ENCODE measurements at places on chromosomes 11 and 22.

- no peak for DNase-seq
These were observed 19.7 kb upstream of the SLC5A1 start for GRCh38 chr22:32023251-32023827.

GRCh38 chr11:75862437-75862836 lies 47.4 kb downstream of the UVRAG start:
- DNase-seq: no peak

- no peak for DNase-seq
These were observed 97.5 kb upstream of the PRR5 start for GRCh38 chr22:44604455-44604854.

DNA sequence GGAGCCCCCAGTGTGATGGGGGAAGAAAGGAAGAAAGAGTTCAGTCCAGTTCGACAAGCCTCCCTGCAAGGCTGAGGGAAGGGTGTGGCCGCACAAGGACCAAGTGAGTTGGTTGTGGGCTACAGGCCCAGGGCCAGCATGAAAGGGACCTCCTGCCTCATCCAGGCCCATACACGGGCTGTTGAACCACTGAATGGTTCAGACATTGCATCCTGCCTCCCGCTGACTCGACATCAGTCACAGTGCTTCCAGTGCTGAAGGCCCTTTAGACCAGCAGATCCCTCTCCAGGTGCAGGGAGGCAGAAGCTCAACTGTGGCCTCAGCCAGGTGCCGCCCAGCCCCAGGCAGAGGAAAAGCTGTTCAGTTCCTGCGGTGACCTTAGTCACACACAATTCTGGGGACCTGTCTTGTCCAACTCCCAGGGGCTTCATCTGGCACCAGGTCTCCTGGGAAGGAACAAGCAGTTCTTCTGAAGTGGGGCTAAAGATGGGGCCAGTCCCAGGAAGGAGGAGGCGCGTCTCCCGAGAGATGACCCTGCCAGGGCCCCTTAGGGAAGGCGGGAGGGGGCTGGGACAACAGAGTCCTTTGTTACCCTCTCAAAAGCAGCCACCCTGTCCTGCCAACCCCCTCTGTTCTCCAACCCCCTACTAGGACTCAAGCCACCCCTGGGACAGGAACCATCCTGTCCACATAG lies 6.6 kb downstream of the ARRB1 start:
- DNase-seq: no peak

DNA sequence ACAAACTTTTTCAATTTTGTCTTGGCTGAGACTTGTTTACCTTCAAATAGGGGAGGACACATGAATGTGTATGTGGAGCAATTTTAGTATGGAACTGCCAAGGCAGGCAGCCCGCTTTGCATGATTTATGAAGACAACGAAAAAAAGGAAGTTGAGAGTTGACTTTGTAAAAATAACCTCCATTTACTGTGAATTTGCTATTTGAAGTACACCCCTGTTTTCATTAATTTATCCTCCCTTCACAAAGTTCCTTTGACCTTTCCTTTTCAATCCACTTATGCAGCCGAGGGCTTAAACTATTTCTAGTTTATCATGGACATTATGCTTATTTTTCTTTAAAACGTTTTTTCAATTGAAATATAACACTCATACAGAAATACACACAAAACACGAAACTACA lies 369.6 kb upstream of the CADM1 start:
- no peak for DNase-seq

- no peak for DNase-seq
These were observed 15.3 kb upstream of the IL17REL start for GRCh38 chr22:50027639-50028537.

- no peak for DNase-seq
These were observed 39.0 kb downstream of the CSNK2A3 start for GRCh38 chr11:11313902-11314692.

DNA sequence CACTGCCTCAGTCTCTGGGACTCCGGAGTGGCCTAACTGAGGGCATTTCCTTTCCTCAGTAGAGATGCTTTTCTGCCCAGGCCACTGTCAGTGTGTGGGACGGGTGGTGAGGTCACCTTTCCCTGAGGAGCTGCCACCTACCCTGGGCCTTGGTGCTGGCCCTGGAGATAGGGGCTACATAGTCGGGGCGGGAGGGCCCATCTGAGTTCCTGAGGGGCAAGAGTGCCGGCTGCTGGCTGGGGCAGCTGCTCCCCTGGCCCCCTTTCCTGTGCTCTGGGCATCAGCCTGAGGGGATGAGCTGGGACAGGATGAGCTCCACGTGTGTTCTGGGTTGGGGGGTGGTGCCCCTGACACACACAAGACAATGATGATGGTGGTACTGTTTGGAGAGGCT lies 5.4 kb downstream of the KCNC1 start:
- no peak for DNase-seq

GRCh38 chr11:72932132-72932570 lies 117.9 kb downstream of the ATG16L2 start:
- no peak for DNase-seq

GRCh38 chr11:40391679-40392078 lies 1067.8 kb downstream of the LRRC4C start:
- DNase-seq: no peak

DNA sequence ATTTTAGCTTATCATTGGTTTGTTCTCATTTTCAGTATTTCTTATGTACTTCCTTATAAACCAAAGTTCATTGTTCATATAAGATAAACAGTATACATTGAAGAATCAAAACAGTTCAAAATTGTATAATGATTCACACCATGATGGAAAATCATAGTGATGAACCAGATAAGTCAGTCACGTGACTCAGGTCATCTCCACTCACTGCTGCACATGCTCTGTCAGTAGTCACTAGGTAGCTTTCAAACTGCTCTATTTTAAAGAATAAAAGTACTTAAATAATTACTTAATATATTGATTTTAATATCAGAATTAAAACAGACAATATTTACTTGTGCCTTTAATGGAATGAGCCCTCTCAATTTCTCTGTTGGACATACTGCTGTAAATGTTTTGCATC lies 37.5 kb downstream of the PDHX start:
- no peak for DNase-seq

DNA sequence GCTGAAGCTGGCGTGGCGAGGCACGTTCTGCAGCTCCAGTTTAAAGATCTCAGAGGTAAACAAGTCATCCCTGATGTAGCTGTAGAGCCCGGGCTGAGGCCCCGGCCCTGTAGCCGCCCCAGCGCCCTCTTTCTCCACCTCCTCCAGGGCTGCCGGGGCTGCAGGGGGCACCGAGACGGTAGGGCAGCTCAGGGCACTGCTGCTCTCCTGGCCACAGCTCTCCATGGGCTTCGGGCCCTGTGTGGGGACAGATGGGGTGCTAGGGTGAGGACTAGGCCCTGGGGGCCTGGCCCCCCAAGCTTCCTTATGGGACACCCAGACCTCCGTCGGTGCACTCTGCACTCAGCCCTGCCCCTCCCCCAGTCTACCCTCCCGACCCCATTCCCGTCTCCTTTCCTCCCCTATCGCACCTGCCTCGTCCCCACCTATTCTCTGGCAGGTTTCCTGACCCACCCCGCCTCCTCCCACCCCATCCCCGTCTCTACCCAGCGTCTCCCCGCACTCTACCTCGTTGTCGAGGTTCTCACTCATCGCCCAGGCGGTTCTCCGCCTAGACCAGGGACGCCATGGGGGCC lies 559 bp downstream of the RANBP1 start:
- DNase-seq: no peak

DNA sequence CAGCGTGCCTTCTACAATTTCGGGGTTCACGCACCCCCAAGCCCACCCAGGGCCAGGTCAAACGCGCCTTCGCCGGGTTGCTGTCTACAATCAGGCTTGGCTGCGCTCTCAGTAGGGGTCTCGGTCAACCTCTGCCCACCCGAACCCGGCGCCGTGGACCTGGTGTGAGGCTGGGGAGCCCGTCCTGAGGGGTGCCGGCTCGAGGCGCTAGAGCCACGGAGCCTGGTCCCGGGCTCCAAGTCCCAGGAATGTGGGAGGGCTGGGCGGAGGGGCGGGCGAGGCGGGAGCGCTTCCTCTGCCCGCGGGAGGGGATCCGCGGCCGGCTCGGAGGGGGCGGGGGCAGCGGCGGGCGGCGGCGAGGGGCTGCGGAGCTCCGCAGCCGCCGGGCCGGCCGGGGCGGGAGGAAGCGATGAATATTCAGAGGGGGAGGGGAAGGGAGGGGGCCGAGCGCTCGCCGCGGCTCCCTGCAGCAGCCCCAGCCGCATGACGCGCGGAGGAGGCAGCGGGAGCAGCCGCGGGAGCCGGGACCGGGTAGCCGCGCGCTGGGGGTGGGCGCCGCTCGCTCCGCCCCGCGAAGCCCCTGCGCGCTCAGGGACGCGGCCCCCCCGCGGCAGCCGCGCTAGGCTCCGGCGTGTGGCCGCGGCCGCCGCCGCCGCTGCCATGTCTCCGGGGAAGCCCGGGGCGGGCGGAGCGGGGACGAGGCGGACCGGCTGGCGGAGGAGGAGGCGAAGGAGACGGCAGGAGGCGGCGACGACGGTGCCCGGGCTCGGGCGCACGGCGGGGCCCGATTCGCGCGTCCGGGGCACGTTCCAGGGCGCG lies at the start of gene PTPRJ:
Gene PTPRJ, plus strand, starts transcription at position 472 of the 819 bp plus-strand sequence. CDS start 354 bp downstream, outside the sequence.
- DNase-seq: peak; percentile 76

DNA sequence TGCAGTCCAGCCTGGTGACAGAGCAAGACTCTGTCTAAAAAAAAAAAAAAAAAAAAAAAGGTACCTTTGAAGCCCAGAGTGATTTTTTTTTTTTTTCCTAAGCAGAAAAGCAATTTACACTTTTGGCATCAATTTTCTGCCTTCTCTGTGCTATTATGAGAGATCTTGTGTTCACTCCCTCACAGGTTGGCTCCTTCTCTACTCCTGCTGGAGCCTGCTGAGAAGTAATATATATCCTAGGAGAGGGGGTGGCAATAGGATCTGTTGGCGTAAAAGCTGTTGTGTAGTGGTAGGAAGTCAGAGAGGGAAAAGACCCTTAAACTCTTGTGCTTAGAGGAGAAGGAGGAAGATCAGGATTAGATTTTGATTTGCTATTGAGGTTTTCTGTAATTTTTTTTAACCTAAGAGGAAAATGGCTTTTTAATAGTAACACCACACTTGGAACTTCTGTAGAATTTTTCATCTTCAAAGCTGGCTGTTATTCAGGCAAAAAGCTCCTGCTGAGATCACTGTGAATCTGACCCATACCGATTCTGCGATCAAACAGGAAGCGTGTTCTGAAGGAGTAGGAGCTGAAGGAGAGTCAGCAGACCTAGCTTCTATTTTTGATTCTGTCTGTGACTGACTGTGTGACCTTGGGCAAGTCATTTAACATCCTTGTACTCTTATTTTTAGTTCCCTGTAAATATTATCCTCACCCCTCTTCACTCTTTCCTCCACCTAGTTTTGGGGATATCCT lies 77.7 kb downstream of the TRIM44 start:
- DNase-seq: no peak

- no peak for DNase-seq
These were observed 226.8 kb downstream of the AASDHPPT start for GRCh38 chr11:106304274-106304673.

- DNase-seq: no peak
These were observed 27.9 kb upstream of the LRRC32 start for GRCh38 chr11:76698321-76699043.

GRCh38 chr11:114200351-114201133 lies 95.7 kb upstream of the NNMT start:
- DNase-seq: no peak

GRCh38 chr11:134441281-134441680 lies 29.2 kb upstream of the B3GAT1 start:
- DNase-seq: no peak

- no peak for DNase-seq
These were observed 7.5 kb upstream of the PDE3B start for GRCh38 chr11:14636119-14636518.

DNA sequence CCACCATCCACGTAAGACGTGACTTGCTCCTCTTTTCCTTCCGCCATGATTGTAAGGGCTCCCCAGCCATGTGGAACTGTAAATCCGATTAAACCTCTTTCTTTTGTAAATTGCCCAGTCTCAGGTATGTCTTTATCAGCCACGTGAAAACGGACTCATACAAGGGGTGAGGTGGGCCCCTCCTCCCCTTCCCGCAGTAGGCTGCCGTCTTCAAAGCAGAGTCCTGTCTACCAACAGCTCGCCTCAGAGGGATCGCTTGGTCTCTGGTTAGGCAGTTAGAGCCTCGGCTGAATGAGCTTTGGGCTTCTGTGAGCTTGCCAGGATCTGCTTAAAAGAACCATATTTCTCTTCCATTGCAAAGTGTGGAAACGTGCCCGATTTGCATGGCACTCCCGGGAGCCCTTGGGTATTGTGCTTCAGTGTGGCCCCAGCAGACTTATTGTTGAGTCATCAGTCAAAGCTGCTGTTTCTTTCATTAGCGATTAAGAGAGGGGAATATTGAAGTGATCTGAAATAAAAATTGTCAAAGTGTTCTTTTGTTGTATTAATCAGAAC lies 338.3 kb downstream of the TBC1D22A start:
- no peak for DNase-seq

GRCh38 chr11:116513894-116514293 lies 258.9 kb downstream of the BUD13 start:
- no peak for DNase-seq

DNA sequence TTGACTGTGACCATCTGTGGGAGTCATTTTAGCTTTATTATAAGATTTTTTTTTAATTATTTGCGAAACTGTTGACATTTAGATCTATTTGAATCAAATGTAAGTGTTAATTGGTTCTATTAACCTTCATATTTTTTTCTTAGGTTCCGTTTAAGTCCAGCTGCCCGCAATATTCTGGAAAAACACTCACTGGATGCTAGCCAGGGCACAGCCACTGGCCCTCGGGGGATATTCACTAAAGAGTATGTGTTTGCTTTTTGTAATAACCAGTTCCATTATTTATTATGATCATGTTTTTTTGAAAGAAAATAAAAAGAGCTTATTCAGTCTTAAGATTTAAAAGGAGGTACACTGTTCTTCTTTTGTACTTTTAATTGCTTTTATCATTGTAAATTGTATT lies 43.9 kb downstream of the PDHX start:
- DNase-seq: no peak

DNA sequence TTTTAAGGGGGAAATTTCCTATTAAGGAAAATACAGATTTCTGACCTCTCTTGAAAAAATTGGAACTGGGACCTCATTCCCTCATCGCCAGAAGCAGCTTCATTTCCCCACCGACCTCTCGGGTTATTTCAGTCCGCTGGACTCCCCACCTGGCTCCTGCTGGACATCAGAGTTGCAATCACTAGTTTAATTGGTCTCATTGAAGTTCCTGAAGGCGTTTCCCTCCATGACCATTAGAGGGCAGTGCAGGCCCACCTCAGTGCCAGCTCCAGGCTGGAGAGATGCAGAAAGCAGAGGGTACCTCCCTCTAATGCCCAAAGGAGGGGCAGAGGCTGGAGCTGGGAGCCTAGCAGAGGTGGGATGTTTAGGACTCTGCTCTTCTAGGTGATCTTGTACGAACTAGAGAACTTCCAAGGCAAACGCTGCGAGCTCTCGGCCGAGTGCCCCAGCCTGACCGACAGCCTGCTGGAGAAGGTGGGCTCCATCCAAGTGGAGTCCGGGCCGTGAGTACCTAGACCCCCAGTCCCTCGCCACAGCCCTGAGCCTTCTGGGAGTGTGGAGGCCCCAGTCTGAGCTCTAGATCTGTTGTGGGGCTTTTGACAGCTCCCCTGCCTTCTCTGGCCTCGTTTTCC lies 2.7 kb downstream of the CRYBB3 start:
- DNase-seq: peak; percentile 56

DNA sequence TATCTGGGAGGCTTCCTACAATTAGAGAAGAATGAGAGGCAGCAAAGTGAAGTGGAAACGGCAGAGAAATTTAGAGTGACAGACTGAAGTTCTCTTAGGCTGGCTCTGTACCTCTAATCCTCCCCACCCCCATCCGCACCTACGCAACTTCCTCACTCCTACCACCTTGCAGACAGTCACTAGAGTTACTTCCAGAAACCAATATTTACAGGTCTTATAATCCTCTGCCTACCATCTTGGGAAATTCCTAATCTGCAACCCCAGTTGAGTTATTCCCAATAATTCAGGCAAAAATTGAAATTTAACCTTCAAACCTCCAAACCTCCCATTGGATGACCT lies 71.7 kb downstream of the PAK1 start:
- no peak for DNase-seq

All from mucosa of descending colon (tissue), 3 donors.